ENCODE measurements at places on chromosomes 1 and 21.

DNA sequence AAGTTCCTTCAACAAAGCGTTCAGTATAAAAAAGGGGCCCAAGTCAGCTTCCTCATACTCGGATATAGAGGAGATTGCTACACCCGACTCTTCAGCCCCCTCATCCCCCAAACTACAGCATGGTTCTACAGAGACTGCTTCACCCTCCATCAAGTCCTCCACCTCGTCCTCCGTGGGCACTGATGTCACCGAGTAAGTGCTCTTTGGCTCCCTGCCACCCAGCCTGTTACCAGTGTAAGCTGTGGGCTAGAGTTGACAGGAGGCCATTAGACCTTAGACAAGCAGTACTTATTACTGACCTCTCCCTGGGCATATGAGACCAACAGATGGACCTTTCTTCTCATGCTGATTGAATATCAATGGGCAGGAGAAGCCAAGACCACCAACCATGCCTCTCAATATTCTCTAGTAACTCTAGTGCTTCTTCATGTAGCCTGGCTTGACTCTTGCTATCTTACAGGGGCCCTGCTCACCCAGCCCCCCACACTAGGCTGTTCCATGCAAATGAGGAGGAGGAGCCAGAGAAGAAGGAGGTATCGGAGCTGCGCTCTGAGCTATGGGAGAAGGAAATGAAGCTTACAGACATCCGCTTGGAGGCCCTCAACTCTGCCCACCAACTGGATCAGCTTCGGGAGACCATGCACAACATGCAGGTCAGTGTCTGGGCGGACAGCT lies 20.9 kb upstream of the IPO9 start:
- no peak for DNase-seq

GRCh38 chr1:229066591-229066990 lies 204.3 kb upstream of the RAB4A start:
- no peak for DNase-seq

DNA sequence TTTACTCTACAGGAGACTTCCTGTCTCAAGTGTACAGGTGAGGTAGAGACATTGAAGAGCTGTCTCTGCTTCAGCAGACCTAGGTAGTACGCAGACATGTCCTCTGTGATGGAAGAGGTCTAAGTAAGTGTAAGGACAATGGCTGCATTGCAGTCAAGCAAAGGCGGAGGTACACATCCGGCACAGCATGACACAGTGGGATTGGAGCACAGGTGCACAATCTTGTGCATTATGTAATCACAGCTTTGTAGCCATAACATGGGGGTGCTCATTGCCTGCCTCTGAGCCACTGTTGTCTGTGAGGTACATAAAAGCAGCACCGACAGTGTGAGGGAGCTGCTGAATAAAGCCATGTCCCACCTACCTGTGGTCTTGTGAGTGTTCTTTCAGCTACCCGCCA lies 66.4 kb upstream of the CCDC190 start:
- DNase-seq: no peak

DNA sequence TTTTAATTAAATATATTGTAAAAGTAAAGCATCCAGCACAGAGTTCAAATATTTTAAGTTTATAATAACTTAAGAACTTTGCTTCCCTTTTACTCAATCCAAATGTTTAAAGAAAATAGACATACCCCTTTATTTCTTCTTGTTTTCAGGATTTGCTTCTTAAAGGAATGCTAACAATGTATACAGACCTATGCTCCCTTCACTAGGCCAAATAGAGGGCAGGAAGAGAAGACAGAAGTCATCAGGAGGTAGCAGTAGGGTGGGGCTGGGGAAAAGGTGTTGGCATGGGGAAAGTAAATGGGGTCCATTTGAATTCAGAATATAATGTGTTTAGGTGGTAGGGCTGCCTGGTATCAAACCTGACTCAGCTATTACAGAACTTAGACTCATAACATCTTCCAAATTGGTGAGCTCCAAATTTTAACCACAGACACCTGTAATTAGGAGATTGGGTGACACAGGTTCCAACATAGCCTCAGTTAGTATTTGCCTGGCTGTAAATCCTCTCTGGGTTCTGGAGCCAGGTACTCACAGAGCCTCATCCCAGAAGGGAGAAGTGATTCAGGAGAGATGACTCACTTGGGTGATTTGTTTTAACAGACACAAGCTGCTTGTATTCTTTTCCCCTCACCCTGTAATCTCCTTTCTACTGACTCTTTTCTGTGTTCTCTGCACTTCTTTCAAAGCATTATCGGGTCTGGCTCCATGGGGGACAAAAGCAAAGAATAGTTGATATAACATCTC lies 60.1 kb upstream of the DUSP10 start:
- peak; percentile 73 for DNase-seq

DNA sequence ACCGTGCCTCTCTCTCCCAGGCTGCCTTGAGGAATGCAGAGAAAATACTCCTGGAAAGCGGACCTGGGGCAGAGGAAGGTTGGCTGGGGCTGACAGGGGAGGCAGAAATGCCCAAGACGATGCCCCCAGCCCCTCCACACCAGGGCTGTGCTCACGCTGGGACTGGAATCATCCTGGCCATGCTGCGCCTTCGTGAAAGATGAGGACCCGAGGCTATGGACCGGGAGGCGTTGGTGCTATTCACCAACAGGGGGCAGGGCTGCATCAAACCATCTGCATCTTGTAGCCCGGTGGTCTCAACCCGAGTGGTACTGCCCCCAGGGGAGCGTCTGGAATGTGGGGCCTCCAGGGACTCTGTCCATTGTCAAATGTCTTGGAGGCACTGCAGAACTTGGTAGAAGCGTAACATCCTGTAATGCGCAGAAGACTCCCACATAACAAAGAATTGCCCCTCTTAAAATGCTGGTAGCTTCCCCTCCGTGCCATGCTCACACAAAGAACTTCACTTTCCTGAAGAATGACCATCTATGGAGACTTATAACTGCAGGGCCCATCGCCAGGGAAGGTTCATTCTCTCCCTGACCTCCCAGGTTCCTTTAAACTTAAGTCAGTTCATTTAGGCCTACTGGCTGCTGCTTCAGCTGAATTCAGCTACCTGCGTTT lies 251.2 kb downstream of the RRAGC start:
- no peak for DNase-seq

DNA sequence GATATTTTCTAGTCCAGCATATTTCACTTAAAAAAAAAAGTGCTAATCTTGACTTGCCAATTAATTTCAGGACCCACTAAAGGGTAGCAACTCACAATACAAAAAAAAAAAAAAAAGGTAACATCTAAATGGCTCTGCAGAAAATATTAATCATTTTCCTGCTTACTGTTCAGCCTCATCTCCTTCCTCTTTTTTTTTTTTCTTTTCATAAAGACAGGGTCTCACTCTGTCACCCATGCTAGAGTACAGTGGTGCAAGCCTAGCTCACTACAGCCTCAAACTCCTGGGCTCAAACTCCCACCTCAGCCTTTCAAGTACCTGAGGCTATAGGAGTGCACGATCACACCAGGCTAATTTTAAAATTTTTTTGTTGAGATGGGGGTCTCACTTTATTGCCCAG lies 30.4 kb downstream of the TTC13 start:
- no peak for DNase-seq

- no peak for DNase-seq
These were observed 169.3 kb downstream of the GRIK3 start for GRCh38 chr1:36864823-36865601.

- peak; percentile 66 for DNase-seq
These were observed 10.5 kb downstream of the MTX1 start for GRCh38 chr1:155218854-155219591.

DNA sequence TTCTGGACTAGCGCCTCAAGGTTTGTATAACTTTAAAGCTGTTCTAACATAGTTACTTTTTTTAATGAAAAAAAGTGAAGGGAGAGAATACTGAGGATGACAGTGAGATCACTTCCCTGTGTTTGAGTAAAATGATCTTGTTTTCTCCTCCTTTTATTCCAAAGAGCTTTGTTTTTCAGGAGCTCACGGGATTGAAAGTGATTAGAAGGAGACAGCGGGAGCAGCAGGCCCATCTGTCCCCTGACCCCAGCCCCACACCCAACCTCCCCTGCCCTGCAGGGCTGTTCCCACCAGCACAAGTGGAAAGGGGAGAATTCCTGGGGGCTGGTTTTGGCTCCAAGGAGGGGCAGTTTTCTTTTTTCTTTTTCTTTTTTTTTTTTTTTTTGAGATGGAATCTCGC lies 2.1 kb upstream of the DNMT3L start:
- no peak for DNase-seq

- DNase-seq: no peak
These were observed 4.6 kb downstream of the COLGALT2 start for GRCh38 chr1:184032930-184033418.

GRCh38 chr21:31707499-31707898 lies 24.4 kb downstream of the SCAF4 start:
- no peak for DNase-seq

- DNase-seq: no peak
These were observed 16.6 kb downstream of the NUDC start for GRCh38 chr1:26938004-26938658.

DNA sequence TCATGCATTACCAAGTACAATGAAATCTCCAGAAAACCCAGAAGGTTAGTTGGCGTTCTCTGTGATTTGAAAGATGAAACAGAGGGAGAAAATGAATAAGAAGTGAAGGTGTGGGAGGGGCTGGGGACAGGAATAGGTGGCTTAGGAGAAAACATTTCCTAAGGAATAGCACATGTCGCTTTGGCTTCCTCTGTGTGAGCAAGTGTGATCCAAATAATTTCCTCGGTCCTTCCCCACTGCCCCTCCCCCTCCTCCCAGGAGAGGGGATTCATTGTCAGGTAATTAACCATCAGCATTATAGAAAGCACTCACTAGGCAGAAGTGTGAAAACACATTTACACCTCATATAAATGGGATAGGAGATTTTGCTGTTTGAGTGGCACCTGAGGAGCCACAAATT lies 105.5 kb downstream of the NUF2 start:
- no peak for DNase-seq

DNA sequence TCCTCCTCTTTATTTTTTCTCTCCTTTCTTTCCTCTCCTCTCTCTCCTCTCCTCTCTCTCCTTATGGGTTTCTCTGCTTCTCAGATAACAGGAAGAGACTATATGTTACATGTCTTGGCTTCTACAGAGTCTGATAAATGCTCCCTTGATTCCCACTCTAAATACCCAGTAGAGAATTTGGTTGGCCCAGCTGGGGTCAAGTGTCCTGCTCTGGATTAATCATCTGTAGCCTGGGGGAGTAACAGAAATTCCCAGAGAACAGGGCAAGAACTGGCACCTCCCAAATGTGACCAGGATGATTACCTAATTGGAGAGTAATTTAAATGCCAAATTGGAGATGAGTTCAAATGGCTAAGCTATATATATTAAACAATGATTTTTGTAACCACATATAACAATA lies 146.1 kb upstream of the LMO4 start:
- DNase-seq: no peak

GRCh38 chr1:222326006-222326709 lies 221.7 kb downstream of the HHIPL2 start:
- no peak for DNase-seq

DNA sequence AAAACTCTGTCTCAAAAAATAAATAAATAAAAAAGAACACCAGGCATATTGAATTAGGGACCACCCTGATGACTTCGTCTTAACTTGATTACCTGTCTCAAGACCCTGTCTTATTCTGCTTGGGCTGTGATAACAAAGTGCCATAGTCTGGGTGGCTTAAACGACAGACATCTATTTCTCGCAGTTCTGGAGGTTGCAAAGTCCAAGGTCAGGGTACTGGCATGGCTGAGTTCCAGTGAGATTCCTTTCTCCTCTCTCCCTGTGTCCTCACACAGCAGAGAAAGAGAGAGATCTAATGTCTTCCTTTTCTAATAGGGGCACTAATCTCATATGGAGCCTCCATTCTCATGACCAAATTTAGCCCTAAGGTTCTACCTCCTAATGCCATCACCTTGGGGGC lies 145.6 kb downstream of the HUNK start:
- no peak for DNase-seq

DNA sequence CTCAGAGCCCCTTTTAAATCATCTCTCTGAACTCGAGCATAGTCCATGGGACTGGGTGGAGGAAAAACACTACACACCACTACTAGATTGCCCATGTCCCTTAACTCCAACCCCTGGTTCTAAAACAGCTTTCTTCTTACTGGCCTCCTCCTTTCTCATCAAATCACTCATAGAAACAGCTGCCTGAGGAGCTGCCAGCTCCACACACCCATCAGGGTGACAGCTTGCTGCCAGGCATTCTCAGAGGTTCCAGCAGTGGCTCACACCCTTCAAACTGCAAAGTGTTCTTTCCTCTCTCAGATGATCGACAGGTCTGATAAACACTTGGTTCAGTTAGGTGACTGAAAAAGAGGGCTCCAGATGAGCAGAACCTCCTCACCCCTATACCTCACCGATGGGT lies 543.0 kb upstream of the PLXNA2 start:
- no peak for DNase-seq

All from HFFc6 (cell line).